ENCODE measurements at places on chromosomes 13 and 19. TPM values are rescaled to one million over a fixed set of nuclear protein-coding genes. Genes with fewer than 3 reads are reported as not detected.

Gene THSD1
- 25.2 TPM for total RNA-seq

Gene INAFM1
- 9.4 TPM for total RNA-seq

Gene PSG1
- not detected for total RNA-seq

GRCh38 chr19:34228347-34228746 lies 26.0 kb upstream of the GARRE1 start:
- no peak for DNase-seq
- H3K27ac ChIP-seq = no peak overlapping the region
- no peak overlapping the region for H3K4me3 ChIP-seq
- peaks cover 30% of the 10 kb centered on the region for H3K36me3 ChIP-seq
- no peaks in the 10 kb centered on the region for H3K27me3 ChIP-seq

Gene CEACAM3
- not detected for total RNA-seq

DNA sequence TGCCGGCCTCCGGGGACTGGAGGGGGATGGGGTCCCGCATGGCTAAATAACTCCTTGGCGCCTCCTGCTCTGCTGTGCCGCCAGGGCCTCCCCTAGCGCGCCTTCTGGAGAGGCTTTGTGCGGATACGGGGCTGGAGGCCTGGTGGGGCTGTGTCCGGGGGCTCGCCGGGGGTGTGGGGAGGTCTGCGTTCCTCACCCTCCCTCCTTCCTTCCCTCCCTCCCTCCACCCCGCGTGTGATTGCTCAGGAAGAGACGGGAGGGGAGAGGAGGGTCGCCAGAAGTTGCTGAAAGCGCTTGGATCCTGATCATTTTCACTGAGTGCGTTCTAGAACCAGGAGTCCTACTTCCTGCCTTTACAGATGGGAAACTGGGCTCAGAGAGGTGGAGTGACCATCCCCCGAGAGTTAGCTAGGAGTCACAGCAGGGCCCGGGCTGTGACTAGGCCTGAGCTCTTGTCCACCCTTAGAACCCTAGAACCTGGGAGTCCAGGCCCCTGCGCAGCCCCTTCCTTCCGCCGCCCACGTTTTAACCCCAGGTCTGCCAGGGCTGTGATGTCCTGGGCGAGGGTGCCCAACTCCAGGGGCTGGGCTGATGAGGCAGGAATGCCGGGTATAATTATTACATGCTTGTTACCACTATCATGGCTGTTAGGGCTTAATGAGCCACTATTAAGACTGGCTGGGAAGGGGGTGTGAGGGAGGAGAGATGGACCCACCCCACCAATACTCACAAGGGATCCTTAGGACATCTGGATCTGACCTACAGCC lies 782 bp upstream of the JUND start:
- H3K4me3 ChIP-seq = no peak overlapping the region
- peak; percentile 85 for DNase-seq
- H3K4me1 ChIP-seq = peaks cover 19% of the 10 kb centered on the region
- H3K27me3 ChIP-seq = no peaks in the 10 kb centered on the region
- H3K27ac ChIP-seq = peak overlapping the region; percentile 94

DNA sequence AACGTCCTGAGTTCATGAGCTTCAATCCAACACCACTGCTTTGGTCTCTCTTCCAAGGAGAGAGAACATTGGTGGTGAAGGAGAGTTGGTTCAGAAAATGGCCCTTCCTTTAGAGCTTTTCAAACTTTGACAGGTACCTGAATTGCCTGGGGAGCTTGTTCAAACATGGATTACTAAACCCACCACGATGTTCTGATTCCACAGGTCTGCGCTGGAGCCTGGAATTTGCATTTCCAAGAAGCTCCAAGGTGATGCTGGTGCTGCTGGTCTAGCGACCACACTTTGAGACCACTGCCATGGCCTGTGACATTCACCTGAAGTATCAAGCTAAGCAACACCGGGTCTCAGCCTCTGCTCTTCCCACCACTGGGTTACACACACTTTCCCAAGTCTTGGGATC lies 60.2 kb downstream of the GSX1 start:
- H3K4me3 ChIP-seq = no peak overlapping the region
- no peak for DNase-seq
- H3K36me3 ChIP-seq = no peaks in the 10 kb centered on the region
- H3K27me3 ChIP-seq = peaks cover 2% of the 10 kb centered on the region

- H3K36me3 ChIP-seq = no peaks in the 10 kb centered on the region
- no peak for DNase-seq
- H3K4me3 ChIP-seq = no peak overlapping the region
- H3K4me1 ChIP-seq = peaks cover 5% of the 10 kb centered on the region
- no peak overlapping the region for H3K27ac ChIP-seq
- peaks cover 27% of the 10 kb centered on the region for H3K27me3 ChIP-seq
Observed at GRCh38 chr13:21608961-21609360, 5.0 kb upstream of the MICU2 start.

Gene SUGP2
- 79.7 TPM for total RNA-seq

DNA sequence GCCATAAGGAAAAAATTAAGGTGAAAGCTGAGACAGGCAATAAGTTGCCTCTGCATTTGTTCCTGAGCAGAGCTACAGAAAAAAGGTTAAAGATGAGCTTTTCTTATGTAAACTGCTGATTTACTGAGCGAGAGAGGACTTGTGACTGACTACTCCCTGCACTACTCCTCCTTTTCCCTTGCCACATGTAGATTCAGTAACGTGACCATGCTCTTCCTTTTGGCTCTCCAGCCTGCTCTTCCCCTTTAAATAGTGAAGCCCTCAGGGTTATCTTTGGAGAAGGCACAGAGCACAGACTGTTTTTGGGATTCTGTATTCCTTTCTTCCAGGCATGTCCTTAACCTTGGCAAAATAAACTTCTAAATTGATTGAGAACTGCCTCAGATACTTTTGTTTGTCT lies 630.2 kb downstream of the UQCRFS1 start:
- H3K4me1 ChIP-seq = no peaks in the 10 kb centered on the region
- no peak for DNase-seq
- H3K27ac ChIP-seq = no peak overlapping the region
- no peaks in the 10 kb centered on the region for H3K27me3 ChIP-seq
- H3K4me3 ChIP-seq = no peak overlapping the region
- no peaks in the 10 kb centered on the region for H3K36me3 ChIP-seq

DNA sequence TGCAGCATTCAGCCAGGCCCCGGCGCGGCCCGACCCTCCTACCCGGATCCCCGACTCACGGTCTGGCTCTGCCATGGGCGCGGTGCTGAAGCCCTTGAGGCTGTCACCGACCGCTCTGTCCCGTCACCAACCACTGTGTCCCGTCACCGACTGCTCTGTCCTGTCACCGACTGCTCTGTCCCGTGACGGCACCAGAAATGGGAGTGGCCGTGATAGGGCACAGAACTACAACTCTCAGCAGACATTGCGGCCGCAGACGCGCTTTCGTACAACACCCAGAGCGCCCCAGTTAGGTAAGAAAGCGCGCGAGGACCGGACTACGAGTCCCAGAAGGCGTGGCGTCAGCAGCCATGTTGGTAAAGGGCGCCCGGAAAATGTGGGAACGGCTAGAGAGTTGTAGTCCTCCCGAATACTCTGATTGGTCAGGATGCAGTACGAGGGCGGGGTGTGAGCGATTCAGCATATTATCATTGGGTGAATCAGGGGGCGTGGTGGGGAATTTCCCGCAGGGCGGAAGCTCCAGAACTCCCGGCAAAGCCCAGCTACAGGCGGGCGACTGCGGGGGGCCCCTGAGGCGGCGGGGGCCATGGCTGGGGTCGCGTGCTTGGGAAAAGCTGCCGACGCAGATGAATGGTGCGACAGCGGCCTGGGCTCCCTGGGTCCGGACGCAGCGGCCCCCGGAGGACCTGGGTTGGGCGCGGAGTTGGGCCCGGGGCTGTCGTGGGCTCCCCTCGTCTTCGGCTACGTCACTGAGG lies at the start of the genes NFKBIB and SIRT2:
NFKBIB (plus strand) TSS at position 523 of the 755 bp plus-strand sequence; CDS start at position 587, 64 bp downstream.
SIRT2 (minus strand) TSS at position 172 of the 755 bp plus-strand sequence; CDS start at position 75, 97 bp downstream.
- peak within 1 kb of the TSS; percentile 86 for H3K27ac ChIP-seq
- H3K4me1 ChIP-seq = peaks cover 22% of the 10 kb centered on the region
- peak; percentile 100 for DNase-seq
- H3K36me3 ChIP-seq = no peaks in the 10 kb centered on the region
- H3K27me3 ChIP-seq = no peaks in the 10 kb centered on the region
- H3K4me3 ChIP-seq = peak within 1 kb of the TSS; percentile 73

Gene PNMA8A
- 0.16 TPM for total RNA-seq

DNA sequence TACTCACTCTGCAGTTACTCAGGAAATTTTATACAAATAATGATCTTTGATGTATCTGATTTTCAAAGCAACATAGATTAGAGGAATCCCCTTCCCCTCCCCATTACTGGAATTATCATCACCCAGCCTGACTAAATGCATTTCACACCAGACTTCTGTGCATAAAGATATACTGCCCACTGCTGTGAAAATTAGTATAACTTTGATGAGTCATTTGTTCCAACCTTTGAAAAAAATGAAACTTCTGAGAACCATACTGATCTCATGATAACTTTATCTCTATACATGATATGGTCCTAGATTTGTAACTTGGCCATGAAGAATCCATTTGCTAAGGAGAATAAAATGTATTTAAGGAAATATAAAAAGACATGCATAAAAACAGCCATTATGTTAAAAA lies 63.9 kb downstream of the GPC6 start:
- H3K27me3 ChIP-seq = no peaks in the 10 kb centered on the region
- H3K27ac ChIP-seq = no peak overlapping the region
- H3K4me1 ChIP-seq = no peaks in the 10 kb centered on the region
- no peak for DNase-seq

DNA sequence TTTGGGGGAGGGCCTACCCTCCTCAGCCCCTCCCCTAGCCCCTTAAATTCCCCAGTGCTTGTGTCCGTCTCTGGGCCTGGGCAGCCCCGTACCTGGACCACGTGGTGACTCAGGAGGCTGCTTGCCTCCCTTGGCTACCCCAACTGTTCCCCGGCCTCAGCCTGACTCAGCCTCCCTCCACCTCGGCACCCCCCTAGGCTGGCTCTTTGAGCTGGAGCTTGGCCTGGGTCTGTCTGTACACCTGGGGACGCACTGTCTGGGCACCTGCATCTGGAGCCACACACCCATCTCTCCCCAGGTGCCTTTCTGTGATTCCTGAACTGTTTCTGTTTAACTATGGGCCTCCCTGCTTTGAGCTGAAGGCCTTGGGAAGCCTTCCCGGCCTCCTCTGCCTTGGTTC lies 1.8 kb upstream of the KLK14 start:
- H3K4me1 ChIP-seq = no peaks in the 10 kb centered on the region
- DNase-seq = no peak
- H3K27ac ChIP-seq = no peak overlapping the region
- H3K27me3 ChIP-seq = no peaks in the 10 kb centered on the region
- H3K36me3 ChIP-seq = no peaks in the 10 kb centered on the region

DNA sequence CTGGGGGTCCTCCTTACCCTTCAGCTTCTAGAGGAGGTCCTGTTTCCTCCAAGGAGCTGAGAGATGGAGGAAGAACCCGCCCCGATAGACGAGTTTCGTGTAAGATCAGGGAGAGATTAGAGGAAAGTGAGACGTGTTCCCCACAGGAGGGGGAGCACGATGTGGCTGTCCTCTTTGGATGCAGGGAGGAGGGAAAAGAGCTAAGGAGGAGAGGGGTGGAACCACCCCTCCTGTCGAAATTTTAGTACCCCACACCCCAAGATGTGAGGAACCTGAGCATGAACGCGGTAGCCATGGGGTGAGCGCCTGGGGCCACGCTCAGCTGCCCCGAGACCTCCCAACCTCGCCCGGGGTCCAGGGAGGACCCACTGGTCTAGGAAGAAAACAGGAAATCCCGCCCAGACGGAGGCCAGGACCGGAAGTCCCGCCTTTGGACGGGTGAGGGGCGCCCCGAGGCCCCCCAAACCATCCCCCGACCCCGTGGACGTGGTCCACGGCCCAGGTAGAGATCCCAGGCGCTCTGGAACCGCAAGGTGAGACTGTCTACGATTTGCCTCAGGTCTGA lies 1.2 kb downstream of the AKT1S1 start:
- H3K4me3 ChIP-seq = peak overlapping the region; percentile 70
- no peaks in the 10 kb centered on the region for H3K27me3 ChIP-seq
- H3K4me1 ChIP-seq = peaks cover 14% of the 10 kb centered on the region
- DNase-seq = peak; percentile 72
- H3K36me3 ChIP-seq = peaks cover 1% of the 10 kb centered on the region
- peak overlapping the region; percentile 84 for H3K27ac ChIP-seq

Gene FGF9
- total RNA-seq = not detected

GRCh38 chr13:23081220-23081619 lies 99.6 kb upstream of the SGCG start:
- H3K27ac ChIP-seq = no peak overlapping the region
- no peaks in the 10 kb centered on the region for H3K36me3 ChIP-seq
- no peak for DNase-seq
- H3K4me1 ChIP-seq = no peaks in the 10 kb centered on the region
- no peak overlapping the region for H3K4me3 ChIP-seq
- H3K27me3 ChIP-seq = no peaks in the 10 kb centered on the region

Gene KRTDAP
- total RNA-seq = not detected

Gene CD209
- not detected for total RNA-seq

DNA sequence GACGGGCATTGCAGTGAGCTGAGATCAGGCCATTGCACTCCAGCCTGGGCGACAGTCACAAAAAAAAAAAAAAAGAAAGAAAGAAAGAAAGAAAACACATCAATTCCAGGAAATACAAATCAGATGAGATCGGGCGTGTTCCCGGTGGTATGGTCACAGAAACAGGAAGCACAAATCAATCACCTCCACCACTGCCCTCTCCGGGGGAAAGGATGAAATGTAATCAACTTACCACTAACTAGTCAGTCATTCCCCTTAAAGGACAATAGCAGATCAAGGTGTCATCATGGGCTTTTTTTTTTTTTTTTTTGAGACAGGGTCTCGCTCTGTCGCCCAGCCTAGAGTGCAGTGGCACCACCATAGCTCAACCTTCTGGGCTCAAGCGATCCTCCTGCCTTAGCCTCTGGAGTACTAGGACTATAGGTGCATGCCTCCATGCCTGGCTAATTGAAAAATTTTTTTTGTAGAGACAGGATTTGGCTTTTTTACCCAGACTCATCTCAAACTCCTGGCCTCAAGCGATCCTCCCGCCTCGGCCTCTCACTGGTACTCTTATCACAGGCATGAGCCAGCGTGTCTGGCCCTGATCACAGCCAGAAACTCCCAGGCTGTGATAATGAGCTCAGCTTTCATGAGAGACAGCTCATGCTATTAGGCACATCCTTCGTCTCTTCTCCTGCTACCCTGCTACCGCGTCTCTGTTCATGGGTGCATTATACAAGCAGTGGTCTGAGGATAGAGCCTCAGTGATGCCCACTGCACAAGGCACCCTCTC lies 6.8 kb upstream of the DPRX start:
- no peaks in the 10 kb centered on the region for H3K27me3 ChIP-seq
- H3K27ac ChIP-seq = no peak overlapping the region
- no peak for DNase-seq
- no peaks in the 10 kb centered on the region for H3K36me3 ChIP-seq

GRCh38 chr19:52533901-52534300 lies 6.4 kb downstream of the ZNF808 start:
- no peak for DNase-seq
- H3K27ac ChIP-seq = no peak overlapping the region
- H3K4me1 ChIP-seq = peaks cover 3% of the 10 kb centered on the region
- H3K27me3 ChIP-seq = no peaks in the 10 kb centered on the region
- no peak overlapping the region for H3K4me3 ChIP-seq

DNA sequence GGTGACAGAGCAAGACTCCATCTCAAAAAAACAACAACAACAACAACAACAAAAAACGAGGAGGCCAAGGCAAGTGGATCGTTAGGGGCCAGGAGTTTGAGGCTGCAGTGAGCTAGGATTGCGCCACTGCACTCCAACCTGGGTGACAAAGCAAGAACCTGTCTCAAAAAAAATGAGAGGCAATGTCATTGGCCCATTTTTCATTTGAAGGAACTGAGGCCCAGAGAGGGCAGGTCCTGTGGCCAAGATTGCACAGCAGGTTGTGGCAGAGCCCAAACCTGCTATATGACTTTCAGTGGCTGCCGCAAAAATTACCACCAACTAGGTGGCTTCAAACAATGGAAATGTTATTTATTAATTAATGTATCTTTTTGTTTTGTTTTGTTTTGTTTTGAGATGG lies 5.5 kb downstream of the PIK3R2 start:
- H3K36me3 ChIP-seq = peaks cover 24% of the 10 kb centered on the region
- no peak overlapping the region for H3K27ac ChIP-seq
- H3K4me1 ChIP-seq = peaks cover 23% of the 10 kb centered on the region
- no peaks in the 10 kb centered on the region for H3K27me3 ChIP-seq
- no peak for DNase-seq

All from endothelial cell of umbilical vein (primary cell).